Fibroblast of lung (primary cell): ENCODE measurements at places on chromosomes 3 and 15. TPM values are rescaled to one million over a fixed set of nuclear protein-coding genes. Genes with fewer than 3 reads are reported as not detected.

DNA sequence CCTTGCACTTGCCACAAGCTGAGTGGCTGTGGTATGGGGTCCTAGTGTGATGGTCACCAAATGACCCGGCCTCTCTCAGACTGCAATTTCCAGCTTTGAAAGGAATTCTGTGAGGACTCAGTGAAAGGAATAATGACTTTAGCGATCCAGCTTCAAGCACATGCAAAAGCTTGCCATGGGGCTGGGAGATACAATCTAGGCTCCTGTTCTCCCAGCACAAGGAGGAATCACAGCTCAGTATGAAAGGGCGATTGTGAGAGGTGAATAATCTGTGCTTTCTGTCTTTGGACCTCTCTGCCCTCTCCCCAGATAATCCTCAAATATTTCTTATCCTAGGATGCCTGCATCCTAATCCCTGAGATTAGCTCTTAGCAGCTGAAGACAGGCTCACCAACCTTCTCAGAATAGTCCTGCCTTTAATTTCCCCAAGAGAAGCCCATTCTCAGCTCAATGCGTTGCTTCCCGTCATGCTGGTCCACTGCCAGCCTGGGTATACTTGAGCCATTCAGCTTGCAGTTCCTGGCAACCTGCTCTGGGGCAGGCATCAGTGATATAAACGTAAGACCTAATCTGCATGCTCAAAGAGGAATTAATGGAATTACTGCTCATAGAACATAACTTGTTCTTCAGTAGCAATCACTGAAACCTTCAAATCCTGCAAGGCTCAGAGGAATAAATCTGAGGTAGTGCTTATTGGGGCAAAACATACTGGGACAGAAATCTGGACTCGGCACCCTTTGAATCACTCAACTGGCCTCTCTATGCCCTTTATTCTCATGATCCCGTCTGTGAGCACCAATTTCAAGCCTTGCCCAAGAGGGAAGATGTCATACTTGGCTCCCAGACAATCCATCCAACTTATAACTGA is 15.1 kb downstream of the TLNRD1 start:
- no peak for DNase-seq

- DNase-seq: no peak
Observed at GRCh38 chr3:133620066-133620784, 41.5 kb downstream of the TOPBP1 start.

- peak; percentile 72 for DNase-seq
Observed at GRCh38 chr3:25663869-25664811, 567 bp downstream of the TOP2B start.

DNA sequence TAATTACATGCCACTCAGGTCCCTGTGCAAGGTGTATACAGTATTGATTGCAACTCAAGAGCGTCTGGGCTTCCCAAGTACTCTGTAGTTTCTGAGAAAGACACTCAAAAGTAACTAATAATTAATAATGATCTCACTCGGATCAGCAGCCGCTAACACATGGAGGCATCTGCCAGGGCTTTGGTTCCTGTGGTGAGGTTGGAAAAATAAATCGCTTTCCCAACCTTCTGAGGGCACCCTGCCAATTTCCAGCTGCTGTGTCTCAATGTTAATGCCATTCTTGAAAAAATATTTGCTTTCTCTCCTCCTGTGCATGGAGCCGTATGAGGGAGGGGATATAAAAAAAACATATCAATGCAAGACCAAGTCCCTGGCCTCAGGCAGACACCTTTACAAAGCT is 116.5 kb upstream of the SLC2A2 start:
- DNase-seq: peak; percentile 74

DNA sequence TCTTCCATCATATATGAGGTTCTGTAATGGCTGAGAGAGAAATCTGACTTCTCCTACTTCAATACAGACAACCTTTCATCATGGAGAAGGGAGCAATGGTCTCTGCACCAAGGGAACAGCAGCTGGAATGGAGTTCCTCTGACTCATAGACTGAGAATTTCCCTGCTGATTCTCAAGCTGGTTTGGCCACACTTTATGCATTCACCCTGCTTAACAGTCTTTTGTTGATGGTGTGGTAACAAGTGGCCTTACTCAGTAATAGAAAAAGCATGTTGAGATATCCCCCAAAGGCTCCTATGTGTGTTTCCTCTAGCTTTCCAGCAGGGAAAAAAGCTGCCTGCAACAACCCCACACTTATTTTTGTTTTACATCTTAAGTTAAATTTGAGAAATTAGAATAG is 138.1 kb downstream of the GREM1 start:
- peak; percentile 99 for DNase-seq

The C2CD4B gene
- total RNA-seq: not detected in 2 replicates

The PARP16 gene
- total RNA-seq: 2.6 and 3.6 TPM in 2 replicates

The ELL3 gene
- 6.7 and 10.1 TPM in 2 replicates for total RNA-seq

DNA sequence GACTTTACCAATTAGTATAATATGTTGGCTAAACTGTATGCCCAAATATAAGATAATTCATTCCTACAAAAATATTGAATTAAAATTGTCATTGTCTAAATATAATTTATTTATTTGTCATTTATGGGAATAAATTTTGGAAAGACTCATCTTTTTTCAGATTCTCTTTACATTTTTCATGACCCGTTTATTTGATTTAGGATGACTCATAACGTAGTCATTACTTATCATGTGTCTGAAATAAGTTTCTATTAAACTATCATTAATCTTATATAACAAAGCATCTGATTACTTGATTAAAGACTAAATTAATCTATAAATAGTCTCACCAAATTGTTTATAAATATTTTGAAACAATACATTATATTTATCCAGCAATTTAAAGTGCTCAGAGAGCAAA is 516.6 kb downstream of the CADM2 start:
- DNase-seq: peak; percentile 7

The NGRN gene
- 96.1 and 96.8 TPM in 2 replicates for total RNA-seq

DNA sequence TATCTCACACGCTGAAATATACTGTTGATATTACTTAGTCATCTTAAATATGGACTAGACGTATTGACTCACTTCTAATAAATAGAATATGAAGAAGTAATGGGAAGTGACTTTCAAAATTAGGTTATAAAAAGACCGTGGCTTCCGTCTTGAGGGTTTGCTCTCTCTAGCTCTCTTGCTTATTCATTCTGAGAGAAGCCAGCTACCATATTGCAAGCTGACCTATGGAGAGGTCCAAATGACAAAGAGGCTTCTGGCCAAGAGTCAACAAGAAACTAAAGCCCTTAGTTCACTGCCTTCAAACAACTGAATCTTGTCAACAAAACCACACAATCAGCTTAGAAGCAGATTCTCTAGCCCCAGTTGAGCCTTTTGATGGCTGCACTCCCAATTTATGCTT is 46.1 kb downstream of the SLC9C1 start:
- no peak for DNase-seq

The IFT57 gene
- 60.3 and 66.0 TPM in 2 replicates for total RNA-seq

DNA sequence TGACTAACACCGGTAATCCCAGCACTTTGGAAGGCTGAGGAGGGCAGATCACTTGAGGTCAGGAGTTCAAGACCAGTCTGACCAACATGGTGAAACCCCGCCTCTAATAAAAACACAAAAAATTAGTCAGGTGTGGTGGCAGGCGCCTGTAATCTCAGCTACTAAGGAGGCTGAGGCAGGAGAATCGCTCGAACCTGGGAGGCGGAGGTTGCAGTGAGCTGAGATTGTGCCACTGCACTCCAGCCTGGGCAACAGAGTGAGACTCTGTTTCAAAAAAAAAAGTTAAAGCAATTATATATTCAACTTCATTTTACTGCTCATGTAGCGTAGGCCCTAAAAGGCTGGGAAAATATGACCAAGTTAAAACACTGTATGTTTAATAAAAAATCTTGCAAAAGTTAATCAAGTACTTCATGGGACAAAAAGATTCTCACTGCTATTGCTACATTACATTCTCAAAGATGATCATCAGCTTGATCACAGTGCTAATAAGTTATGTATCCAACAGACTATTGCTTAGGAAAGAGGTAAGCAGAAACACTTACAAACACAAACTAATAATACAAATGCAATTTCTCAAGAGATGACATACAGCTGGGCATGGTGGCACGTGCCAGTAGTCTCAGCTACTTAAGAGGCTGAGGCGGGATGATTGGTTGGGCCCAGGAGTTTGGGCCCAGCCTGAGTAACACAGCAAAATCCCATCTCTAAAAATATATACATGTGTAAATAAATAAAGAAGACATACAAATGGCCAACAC is 2.7 kb downstream of the COPS2 start:
- DNase-seq: peak; percentile 12

The CD96 gene
- total RNA-seq: under 0.01 TPM in 1 of 2 replicates, not detected in the other

DNA sequence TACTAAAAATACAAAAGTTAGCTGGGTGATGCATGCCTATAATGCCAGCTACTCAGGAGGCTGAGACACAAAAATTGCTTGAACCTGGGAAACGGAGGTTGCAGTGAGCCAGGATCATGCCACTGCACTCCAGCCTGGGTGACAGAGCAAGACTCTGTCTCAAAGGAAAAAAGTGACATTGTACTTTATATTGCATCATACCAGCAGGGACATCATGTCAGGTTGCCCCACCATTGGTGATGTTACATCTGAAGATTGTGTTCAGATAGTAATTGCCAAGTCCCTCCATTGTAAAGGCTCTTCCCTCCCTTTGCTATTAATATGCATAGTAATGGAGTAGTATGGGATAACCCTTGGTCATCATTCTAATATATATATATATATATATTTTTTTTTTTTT is 44.8 kb downstream of the FOXL2 start:
- DNase-seq: no peak

The SUSD5 gene
- total RNA-seq: 0.51 and 2.3 TPM in 2 replicates

- DNase-seq: no peak
Observed at GRCh38 chr3:178646186-178646862, 110.1 kb downstream of the KCNMB2 start.

DNA sequence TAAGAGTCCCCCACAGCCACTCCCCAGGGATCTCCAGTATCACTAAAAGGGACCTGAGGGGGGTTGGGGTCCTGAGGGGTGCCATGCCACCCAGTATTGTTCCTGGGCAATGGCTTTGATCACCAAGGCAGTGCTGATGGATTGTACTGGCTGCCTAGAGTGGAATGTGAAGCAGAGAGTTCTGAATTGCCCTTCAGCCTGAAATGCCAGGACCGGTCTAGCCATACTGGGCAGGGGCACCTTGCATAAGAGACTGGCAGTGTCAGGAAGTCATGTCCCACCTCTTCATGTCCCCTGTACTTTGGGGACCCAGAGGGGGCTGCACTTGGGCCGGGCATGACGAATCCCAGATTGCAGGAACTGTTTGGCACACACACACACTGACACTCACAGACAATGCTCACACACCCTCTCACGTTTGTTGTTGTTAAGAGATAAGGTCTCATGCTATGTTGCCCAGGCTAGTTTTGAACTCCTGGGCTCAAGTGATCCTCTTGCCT is 4.5 kb upstream of the TKT start:
- no peak for DNase-seq

DNA sequence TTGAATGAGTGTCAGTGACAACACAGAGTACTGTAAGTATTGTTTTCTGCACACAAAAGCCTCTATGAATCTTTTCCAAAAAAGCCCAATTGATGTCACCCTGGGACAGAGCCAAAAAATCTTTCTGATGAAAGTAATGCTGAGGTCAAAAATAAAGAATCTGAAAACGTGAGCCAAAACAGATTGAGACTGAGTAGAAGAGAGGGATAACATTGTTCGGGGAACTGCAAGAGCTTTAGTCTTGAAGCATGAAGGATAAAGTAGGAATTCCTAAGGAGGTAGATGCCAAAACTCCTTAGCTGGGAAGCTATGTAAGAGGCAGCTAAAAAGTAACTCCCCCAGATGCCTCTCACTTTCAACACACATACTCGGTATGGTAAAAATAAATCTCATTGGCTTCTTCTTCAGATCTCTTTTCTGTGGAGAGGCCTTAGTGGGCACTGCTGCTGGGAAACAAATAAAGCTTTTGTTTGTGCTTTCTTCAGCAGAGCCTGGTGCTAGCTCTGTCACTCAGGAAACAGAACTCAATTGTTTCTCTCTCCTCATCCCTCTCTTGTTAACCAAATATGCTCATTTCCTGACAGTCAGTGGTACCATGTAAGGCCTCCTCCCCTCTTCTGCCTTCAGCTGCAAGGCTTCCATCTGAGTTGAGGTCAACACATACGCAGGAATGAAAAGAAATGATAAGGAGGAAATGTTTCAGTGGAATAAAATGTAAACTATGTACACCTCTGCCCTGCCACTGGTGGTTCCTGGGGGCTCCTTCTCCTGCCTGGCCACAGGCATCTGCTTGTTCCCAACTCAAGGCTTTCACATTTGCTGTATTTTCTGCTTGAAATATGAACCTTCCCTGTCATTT is 58.1 kb downstream of the CD200 start:
- DNase-seq: peak; percentile 91

DNA sequence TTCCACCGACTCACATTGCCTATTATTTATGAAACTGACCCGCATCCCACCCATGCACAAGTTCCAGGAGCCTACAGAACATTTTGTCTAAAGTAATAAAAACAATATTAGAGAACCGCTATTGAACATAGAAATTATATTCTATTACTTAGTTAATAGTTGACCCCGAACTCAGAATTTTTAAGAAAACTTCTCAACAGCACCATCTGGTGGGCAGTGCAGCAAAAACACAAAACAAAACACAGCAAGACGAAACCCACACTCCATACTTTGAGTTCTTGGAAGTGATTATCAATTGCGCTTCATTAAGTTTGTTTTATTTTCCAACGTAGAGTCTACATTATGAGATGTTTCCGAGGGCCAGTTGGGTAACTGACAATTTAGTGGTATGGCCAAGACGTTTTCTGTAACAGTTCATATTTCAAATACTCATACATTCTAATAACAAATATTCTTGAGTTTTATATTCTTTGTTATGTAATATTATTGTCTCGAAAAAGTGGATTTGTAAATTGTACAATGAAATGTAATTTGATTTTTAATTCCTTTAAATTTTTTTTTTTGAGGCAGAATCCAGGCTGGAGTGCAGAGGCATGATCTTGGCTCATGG is 24.0 kb upstream of the C3orf70 start:
- DNase-seq: peak; percentile 57

GRCh38 chr15:81569286-81570080 is 195.5 kb upstream of the TMC3 start:
- DNase-seq: no peak

GRCh38 chr3:177622982-177623617 is 425.8 kb upstream of the TBL1XR1 start:
- no peak for DNase-seq

- no peak for DNase-seq
Observed at GRCh38 chr15:66719471-66719870, 17.4 kb downstream of the SMAD6 start.

DNA sequence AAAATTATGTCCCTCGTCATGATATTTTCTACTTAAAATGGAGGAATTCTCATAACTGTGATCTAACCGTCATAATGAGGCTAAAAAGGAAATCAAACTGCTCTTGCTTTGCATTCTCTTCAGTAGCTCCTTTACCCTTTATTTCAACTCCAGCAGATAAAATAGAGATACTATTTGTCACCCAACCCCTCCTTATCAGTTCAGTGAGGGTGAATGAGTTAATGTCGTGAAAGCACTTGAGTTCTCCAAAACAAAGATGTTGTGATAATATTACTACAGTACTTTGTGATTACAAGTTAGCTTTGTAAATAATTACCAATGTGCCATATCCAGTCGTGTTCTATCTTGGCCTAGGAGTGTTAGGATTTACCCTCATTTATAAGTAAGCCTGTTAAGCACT is 63.4 kb upstream of the ANKRD28 start:
- no peak for DNase-seq

- DNase-seq: no peak
Observed at GRCh38 chr3:139588450-139588849, 48.9 kb upstream of the RBP1 start.
